ENCODE measurements at places on chromosomes 2 and 18.

DNA sequence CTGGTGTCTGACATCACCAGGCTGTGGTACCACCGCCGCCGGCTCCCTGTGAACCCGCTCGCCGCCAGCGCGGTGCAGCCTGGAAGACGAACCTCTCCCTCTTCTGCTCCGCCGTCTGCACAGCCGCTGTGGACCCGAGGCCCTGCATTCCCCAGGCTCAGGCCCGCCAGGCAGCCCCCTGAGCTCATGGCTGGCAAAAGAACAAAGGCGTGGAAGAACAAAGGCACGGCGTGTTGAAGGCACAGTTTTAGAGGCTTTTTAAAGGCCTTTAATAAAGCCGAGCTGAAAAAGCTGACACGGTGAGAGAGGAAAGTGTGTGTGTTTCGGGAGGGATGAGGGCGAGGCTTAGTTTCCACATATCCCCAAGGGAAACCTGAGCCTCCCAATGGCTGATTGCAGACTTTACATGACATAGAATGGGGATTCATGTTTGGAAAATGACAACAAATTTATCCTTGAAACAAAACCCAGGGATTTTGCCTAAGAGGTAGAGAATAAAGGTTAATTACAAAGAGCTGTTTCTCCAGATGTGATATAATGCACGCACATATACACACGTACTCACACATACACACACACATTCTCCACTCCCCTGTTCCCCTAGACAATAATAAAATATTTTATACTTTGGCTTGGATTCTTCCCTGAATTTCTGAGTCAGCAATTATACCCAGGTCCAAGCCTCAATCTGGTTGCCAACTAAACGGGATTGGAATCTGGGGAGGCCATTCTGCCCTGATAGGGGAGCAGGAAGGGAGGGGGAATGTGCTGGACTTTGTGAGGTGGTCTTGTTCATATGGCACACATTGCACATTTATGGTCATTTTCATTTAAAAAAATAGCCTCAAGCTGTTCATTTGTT is 39.7 kb downstream of the RFX8 start:
- peak; percentile 46 for DNase-seq

GRCh38 chr2:61862085-61862484 is 8.2 kb upstream of the FAM161A start:
- DNase-seq = no peak

- no peak for DNase-seq
Observed at GRCh38 chr2:168712053-168712452, 90.4 kb upstream of the NOSTRIN start.

- DNase-seq = peak; percentile 47
Observed at GRCh38 chr18:23194155-23194996, 59.1 kb downstream of the CABLES1 start.

GRCh38 chr18:36526611-36527010 is 229.1 kb downstream of the FHOD3 start:
- no peak for DNase-seq
